ENCODE measurements at places on chromosomes 4 and X. TPM values are rescaled to one million over a fixed set of nuclear protein-coding genes. Genes with fewer than 3 reads are reported as not detected.

DNA sequence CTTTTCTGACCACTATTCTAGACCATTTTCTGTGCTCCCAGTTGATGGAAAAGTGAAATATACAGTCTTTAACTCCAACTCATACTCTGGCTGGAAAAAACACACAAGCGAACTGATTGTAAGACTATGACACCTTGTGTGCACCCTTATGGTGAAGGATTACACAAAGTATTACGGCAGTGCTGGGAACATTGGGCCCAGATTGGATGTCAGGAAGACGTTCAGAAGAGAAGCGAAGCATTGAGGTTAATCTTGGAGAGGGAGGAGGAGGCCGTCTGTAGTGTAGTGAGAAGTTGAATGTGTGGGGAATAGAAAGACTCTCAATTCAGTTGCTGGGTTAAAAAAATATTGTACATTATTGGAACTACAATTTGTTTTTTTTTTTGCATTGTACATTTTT lies 50.0 kb downstream of the GRIA2 start:
- no peak for DNase-seq

DNA sequence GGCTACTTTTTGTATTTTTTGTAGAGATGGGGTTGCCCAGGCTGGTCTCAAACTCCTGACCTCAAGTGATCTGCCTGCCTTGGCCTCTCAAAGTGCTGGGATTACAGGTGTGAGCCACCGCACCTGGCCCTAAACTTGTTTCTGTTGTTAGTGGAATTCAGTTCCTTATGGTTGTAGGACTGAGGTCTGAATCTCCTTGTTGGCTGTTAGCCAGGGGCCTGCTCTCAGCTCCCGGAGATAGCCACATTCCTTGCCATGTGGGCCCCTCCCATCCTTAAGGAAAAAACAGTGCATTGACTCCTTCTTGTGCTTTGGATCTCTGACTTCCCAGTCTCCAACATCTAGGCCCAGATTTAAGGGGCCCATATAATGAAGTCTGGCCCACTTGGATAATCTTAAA lies 49.4 kb upstream of the NYX start:
- DNase-seq: no peak

DNA sequence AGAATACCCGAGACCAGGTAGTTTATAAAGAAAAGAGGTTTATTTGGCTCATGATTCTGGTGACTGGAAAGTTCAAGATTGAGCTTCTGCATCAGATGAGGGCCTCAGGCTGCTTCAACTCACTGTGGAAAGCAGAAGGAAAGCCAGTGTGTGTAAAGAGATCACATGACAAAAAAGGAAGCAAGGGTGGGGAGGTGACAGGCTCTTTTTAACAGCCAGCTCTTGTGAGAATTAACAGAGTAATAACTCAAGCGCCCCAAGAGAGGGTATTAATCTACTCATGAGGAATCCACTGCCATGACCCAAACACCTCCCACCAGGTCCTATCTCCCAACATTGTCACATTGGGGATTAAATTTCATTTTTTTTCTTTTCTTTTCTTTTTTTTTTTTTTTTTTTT lies 6.3 kb upstream of the YIPF6 start:
- no peak for DNase-seq

GRCh38 chr4:142696334-142697122 lies 149.6 kb downstream of the INPP4B start:
- DNase-seq: no peak

- DNase-seq: no peak
These were observed 69.5 kb downstream of the RTL9 start for GRCh38 chrX:110428144-110428543.

GRCh38 chr4:1072830-1073446 lies 40.4 kb downstream of the RNF212 start:
- DNase-seq: no peak

DNA sequence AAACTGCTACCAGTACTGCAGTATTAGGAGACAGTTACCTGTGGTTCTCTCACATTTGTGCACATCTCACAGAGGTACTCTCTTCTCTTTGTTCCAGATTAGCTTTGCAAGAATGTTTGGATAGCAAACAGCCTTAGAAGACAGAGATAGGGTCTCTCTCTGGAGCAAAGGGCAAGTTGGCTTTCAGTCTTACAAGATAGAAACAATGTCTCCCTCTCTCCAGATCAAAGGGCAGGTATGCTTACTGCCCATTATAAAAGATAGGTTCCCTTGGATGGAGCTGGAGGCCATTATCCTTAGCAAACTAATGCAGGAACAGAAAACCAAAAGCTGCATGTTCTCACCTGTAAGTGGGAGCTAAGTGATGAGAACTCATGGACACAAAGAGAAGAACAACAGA lies 50.2 kb upstream of the KIT start:
- DNase-seq: no peak

DNA sequence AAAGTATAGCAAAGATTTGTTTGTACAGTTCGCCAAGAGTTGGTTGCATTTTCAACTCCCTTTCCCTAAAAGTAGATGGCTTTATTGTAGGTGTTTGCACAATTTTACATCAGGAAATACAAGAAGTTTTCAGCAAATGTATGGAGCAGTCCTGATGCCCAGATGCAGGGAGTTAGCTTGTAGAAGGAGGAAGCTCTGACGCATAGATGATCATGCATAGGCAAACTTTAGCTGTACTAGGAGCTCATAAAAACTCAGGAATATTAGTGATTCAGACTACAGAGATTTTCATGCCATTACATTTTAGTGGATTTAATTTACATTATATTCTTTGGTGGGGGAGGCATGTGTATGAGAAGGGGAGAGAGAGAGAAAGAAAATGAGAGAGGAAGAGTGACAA lies 62.9 kb downstream of the TMPRSS11D start:
- DNase-seq: no peak

DNA sequence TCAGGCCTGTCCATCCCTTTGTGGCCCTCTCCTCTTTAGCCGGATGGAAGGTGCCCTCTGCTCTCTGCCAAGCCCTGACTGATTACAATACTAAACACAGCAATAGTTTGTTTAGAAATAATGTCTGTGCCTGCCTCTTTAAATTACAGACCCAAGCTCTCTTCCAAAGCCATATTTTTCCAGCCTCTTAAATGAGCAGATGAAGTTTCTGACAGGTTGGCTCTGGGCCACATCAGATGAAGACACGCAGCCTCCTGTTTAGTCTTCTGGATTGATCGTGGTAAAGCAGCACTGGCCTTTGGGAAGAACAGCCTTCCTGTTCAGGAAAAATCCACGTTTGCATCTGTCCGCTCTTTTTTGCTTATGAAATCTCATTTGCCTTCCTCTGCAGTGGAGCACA lies 133.6 kb downstream of the CPE start:
- DNase-seq: no peak

DNA sequence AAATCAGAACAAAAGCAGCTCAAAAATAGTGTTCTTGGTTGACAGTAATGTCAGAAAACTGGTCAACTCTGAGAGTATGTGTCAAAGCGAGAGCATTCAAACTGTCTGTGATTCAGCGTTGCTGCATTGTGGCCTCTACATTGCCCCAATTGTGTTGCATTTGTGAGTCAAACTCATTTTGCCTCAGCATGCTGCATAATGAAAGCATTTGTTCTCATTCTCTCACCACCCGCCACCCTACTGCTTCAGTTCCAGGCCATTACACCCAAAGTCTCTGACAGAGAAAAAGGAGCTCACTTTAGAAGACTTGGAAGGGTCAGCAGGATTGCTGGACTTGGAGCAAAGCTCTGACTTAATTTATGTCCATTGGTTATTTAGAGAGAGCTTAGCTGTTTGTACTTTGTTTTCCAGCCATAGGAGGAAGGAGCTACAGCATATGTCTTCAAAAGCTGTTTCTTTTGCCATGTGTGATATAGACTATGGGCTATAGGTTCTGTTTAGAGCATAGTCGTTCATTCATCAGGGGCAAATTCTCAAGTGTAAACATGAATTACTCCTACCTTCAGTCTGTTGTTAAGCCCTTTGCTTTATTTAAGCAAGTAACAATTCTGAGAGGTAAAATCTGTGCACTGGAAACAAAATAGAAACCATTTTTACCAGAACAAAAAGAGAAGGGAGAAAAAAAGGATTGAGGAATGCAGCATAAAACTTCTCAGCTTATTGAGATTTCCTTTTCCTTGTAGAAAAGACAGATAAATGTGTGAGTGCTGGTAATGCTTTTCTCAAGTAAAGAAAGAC lies 153.4 kb upstream of the ANK2 start:
- DNase-seq: no peak

DNA sequence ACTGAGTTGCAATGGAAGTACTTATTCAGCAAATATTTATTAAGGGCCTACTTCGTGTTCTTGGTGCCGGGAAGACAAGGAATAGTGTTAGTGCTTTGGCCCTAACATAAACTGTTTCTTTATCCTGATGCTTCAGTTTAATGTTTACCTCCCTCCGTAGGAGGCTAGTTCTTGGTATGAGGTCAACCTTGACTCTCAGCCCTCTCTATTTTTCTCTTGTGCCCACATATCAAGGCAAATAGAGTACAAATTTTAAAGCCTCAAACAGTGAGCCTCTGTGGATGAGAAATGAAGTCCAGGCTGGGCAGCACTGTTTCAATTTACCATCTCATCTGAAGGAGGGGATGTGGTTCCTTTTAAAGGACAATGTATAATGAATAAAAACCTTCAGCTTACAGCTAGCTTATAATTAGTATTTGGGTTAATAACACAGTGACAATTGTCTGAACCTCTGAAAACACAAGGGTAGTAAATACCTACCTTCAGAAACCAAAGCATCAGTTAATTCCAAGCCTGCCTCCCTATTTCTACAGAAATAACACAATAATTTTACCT lies 68.5 kb downstream of the SH3RF1 start:
- DNase-seq: no peak

DNA sequence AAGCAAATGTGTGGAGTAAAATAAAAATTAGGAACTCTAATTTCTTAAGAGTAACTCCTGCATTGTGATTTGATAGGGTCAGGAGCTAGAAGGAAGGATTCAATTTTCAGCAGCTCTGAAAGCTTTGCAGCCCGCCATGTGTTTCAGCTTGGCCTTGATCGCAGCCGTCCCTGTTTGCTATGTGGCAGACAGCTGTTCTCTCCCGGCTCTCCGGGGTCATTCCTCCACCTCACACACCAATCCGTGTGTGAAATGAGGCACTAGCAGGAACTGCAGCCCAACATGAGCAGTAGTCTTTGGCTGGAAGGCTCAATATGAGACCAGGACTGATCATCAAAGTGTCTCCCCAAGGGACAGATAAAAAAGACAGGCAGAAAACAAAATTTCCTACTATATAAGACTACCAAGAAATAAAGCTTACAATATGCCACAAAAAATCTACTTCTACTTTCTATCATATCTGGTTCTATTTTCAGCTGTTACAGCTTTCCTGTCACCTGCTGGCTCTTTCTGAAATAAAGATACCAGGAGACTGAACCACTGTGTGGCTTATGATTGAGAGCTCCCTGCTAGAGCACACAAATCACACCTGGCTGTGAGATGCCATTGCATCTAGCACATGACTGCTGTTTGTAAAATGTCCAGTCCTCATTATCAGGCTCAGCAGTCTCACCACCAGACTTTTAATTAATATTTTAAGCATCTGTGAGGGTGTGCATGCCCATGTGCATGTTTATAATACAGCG lies 44.1 kb upstream of the SEC24B start:
- no peak for DNase-seq

- DNase-seq: no peak
These were observed 29.6 kb downstream of the AREG start for GRCh38 chr4:74474345-74475090.

DNA sequence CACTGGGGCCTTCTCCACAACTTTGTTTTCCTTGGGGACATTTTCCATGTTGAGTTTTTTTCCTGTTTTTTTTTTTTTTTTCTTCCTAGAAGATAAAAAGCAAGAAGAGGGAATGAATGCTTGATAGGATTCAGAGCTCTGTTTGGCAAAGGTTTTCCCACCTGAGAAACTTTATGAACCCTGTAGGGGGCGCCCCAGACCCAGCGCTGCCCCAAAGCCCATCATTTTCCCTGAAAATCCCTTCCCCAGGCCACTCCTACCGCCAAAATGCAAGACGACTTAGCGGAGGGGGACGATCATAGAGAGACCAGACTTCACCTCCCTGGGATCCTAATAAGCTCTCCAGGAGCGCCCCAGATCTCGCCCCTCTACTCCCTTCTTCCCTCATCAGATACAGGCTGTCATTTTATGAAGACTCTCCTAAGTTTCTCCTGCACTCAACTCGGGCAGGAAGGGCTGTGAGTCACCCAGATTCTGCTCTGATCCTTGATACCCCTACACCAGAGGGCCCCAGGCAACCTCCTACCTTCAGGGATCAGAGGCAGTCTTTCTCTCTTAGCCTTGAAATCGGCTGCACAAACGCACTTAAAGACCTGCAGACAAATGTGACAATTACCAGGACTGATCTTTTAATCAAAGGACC lies 1.4 kb downstream of the BEX5 start:
- DNase-seq: no peak

DNA sequence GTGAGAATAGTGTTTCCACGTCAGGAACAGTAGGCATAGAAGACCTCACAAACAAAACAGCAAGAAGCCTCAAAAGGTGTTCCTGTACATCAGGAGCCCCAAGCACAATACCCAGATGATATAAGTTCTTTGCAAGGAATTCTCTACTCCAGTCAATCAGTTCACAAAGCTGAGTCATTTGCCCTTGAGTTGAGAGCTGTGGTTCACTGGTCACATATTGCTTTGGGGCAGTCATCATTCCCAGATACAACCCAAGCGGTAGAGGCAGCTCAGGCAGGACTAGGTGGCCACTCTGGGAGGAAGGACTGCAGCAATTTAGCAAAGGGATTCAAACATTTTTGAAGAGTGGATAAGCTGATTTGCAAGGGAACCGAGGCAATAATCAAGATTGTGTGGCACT lies 551.5 kb upstream of the ZFP42 start:
- no peak for DNase-seq

- no peak for DNase-seq
These were observed 165.5 kb downstream of the HS3ST1 start for GRCh38 chr4:11263208-11263607.

- no peak for DNase-seq
These were observed 65.4 kb downstream of the PRKX start for GRCh38 chrX:3648084-3648483.

- DNase-seq: no peak
These were observed 3.5 kb upstream of the TAB3 start for GRCh38 chrX:30892591-30892990.

SEC24D gene
- total RNA-seq: 14.2 TPM

TFE3 gene
- total RNA-seq: 14.9 TPM

DTHD1 gene
- total RNA-seq: not detected

PPARGC1A gene
- 96.3 TPM for total RNA-seq

TRO gene
- 6.2 TPM for total RNA-seq

SYTL4 gene
- 1.2 TPM for total RNA-seq

BMP3 gene
- not detected for total RNA-seq

Measured in heart left ventricle (tissue), 16 donors.